ENCODE measurements at places on chromosomes 2 and 18. TPM values are rescaled to one million over a fixed set of nuclear protein-coding genes. Genes with fewer than 3 reads are reported as not detected.

Gene POTEJ
- not detected for polyA plus RNA-seq

Gene VWA3B
- 0.81 TPM for polyA plus RNA-seq

Gene KLHL30
- 12.0 TPM for polyA plus RNA-seq

Gene FER1L5
- polyA plus RNA-seq = 0.76 TPM

Gene CCDC141
- polyA plus RNA-seq = 64.8 TPM

Gene FBLN7
- 9.5 TPM for polyA plus RNA-seq

Gene STPG4
- not detected for polyA plus RNA-seq

Gene ALPP
- polyA plus RNA-seq = not detected

Gene TUBB8B
- not detected for polyA plus RNA-seq

- DNase-seq = no peak
These were observed 26.2 kb upstream of the GALNT3 start for GRCh38 chr2:165820296-165820695.

DNA sequence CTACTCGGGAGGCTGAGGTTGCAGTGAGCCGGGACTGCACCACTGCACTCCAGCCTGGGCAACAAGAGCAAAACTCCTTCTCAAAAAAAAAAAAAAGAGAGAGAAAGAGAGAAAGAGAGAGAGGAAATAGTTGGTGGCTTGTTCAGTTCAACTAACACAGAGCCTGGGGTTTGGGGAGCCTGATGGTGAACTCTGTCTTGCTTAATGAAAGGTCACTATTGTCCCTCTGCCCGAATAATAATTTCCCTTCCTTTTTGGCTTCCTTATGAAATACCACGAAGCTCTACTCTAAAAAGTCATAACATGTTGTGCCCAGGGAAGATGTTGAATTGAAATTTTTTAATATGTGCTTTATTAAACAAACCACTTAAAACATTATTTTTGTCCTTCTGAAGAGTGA is 17.3 kb downstream of the BCL2 start:
- no peak for DNase-seq

DNA sequence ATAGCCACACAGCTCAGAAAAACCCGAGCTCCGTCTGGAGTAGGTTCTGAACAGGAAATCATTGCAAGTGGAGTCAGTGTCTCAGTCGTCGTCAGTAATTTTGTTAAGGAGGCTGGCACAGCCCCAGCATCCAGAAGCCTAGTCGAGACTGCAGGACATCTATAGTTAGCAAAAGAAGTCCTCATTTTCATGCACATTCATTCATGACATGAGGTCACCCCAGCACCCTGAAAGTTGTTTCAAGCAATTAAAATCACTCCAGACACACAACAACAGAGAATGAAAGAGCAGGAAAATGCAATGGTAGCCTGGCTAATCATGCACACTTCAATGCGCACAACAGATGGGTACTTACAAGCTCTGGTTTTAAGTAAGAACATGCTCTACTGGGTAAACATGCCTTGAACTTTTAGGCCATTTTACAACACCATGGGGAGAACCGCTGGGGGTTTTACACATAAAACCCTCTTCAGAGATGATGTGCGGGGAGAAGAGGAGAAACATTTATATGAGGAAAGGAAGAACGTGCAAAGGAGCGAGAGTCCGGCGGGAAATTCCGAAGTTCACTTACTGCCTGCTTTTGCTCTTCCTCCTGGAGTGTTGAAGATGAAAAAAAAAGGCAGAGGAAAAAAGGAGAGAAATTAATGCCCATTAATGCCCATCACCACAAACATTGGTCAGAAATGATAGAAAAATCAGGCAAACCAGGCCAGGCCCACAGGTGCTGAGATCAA is 77.4 kb upstream of the DNMT3A start:
- DNase-seq = no peak

GRCh38 chr2:216082805-216083204 is 1.1 kb downstream of the TMEM169 start:
- DNase-seq = no peak

DNA sequence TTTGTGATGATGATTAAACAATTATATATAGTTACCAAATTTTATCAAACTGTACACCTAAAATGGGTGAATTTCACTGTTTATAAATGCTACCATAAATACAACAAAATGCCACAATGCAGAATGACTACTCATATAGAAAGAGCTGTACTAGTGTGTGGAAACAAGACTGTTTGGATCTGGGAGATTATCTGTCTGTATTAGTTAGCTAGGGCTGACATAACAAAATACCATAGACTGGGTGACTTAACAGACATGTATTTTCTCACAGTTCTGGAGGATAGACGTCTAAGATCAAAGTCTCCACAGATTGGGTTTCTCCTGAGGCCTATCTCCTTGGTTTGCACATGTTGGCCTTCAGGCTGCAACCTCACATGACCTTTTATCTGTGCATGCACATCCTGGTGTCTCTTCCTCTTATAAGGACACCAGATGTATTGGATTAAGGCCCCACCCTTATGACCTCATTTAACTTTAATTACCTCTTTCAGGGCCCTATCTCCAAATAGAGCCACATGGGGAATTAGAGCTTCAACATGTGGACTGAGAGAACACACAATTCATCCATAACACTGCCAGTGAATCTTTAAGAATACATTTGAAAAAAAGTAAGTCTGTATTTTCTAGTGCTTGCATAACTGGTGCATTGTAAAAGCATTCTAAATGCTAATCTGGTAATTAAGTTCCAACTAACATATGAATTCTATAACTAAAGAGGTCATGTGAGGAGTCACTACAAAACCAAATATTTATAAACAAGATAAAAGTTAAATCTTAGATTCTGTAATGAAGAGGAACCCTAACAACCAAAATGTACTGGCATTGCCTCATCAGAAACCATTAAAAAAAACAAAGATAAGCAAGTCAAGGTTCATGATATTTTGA is 699.6 kb downstream of the NYAP2 start:
- no peak for DNase-seq

DNA sequence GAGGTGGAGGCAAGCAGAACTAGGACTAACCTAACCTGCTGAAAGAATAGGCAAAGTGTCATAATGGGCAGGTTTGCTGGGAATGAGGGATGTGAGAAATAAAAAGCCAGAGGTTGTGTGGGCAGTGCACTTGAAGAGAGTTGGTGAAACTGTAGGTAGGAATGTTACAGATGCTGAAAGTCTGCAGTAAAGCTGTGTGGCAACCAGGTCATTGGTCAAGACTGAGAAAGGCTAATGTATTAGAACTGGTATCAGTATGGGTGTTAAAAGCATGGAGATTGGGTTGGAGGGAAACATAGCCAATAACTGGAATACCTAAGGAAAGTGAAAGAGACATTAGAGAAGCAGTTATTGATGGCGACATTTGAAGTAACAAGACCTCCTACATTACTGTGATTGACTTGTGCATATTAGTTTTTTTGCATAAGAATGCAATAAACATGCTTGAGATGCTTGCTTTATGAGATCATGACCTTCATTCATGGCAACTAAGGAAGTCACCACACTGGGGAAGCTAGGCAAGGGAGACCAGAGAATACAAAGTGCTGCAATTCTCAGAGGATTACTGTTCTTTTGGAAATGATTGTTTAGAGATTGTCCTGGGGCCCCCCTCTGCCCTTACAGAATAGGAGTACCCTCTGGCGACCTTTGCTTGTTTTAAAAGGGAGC is 11.8 kb downstream of the GULP1 start:
- DNase-seq = no peak

- no peak for DNase-seq
These were observed 109.6 kb upstream of the FSIP2 start for GRCh38 chr2:185628985-185629384.

- DNase-seq = no peak
These were observed 95.8 kb downstream of the PAX3 start for GRCh38 chr2:222203041-222203440.
